ENCODE measurements at places on chromosomes 4 and X.

DNA sequence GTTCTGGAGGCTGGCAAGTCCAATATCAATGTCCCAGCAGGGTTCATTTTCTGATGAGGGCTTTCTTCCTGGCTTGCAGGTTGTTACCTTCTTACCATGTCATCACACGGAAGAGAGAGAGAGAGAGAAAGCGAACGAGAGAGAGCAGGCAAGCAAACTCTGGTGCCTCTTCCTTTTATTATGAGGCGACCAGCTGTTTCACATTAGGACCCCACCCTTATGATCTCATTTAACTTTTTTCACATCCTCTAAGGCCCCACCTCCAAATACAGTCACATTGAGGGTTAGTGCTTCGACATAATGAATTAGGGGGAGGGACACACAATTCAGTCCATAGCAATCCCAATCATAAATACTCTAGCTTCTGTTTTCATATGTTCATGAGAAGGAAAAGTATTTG is 10.6 kb upstream of the GPR174 start:
- DNase-seq, result no peak

GRCh38 chr4:46648088-46648744 is 258.3 kb upstream of the GABRA2 start:
- DNase-seq, result no peak

DNA sequence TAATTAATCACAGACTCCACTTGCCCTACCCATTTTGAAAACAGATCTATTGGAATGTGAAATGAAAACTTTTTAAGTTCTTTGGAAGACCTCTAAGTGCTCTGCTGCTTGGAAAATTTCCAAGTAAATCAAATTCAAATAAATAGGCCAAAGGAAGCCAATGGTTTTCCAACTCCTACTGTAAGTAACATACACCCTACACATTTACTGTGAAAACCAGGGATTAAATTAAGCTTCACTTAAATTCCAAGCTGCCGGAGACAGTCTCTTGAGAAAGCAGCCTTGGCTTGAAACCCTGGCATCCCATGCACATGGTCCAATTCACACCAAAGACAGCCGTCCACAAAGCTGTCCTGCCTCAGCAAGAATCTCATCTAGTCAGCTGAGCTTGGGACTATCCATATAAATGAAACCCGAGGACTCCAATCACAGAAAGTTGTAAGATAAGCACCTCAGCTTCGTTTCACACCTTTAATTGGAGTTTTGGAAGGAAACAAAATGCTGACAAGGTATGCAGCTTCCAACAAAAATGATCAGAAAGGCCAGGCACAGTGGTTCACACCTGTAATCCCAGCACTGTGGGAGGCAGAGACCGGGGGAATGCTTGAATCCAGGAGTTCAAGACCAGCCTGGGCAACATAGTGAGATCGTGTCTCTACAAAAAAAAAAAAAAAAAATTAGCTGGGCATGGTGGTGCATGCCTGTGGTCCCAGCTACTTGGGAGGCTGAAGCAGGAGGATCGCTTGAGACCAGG is 88.6 kb downstream of the APBB2 start:
- DNase-seq, result no peak

DNA sequence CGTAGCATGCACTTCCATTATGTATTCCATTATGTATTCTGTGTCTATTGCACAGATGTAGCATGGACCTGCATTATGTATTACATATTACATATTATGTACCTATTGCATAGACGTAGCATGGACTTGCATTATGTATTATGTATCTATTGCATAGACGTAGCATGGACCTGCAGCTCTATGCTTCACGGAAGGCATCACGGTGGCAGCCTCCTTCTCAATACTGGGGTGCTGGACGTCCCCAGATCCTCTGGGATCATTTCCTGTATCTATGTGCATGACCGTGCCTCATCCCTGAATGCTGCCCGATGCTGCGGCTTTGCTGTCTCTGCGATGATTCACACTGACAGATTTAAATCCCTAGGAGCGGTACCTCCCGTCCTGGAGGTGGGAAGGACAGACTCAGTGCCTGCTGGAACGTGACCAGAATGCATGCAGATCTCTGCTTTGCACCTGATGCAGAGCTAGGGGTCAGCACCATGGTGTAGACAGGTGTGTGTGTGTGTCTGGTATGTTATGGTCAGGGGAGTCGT is 317.5 kb downstream of the DHRSX start:
- no peak for DNase-seq

DNA sequence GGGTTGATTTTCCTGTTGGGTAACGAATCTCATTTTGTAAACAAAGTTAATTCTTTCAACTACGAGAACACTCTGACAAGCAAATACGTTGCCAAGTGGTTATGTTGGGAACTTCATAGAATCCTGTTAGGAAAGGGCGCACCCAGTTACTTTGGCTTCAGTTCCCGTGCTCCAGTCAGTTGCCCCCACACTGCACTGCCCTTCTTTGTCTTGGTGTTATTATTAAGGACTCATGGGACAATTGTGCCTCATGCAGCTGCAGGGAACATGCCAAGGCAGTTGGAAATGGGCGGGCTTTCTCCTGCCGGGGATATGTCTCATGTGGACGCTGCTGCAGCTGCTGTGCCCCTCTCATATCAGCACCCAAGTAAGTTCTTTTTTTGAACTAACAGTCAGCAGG is 28.9 kb downstream of the OFD1 start:
- DNase-seq, result no peak

DNA sequence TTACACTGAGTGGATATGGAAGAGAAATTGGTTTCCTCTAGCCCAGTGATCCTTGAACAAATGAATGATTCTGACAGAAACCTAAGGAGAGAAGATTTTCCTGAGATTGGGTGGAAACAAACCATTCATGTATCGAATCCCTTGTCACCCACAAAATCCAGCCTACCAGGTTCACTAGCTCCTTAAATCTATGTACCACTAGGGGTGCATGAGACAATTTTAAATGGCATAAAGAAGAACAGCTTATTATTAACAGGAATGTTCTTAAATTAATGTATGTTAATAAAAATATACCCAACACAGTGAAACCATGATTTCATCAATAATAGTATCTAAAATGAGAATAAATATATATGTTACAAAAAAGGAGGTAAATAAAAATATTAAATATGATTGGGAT is 118.4 kb upstream of the LNX1 start:
- DNase-seq, result no peak

GRCh38 chr4:152045807-152046571 is 285.2 kb upstream of the GATB start:
- no peak for DNase-seq

GRCh38 chr4:119204916-119205315 is 7.6 kb upstream of the USP53 start:
- no peak for DNase-seq

GRCh38 chr4:43337707-43338106 is 445.2 kb downstream of the GRXCR1 start:
- DNase-seq, result no peak

DNA sequence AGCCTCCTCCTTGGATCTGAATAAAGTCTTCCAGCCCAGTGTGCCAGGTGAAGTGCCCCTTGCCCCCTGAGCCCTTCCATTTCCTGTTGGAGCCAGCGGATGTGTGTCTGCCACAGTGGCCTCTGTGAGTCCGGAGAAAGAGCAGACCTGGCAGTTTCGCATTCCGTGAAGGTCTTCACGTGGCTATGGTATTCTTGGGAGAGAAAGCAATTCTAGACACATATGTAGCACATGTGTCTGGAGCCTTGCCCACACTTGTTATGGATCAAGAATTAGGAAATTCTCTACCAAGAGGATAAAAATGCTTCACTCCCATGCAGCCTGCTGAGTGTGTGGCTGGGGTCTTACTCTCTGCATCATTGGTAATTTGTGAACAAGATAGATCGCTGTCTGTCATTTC is 130.9 kb downstream of the REPS2 start:
- no peak for DNase-seq

DNA sequence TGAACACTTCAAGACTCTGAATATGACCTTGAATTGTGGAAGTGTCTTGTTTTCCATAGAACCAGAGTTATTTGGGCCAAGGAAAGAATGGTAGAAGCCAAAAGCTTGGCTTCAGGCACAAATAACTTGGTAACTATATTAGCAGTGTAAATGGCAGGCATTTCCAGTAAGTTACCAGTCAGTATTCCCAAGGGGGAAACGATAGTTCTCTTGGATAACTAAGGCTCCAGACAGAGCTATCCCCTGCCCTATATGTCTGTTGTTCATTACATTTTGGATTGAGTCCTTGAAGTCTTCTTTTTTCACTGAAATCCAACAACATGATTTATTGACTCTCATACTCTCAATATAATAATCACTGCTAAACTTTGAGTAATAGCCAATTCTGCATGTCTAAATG is 364.1 kb downstream of the MAGEB5 start:
- no peak for DNase-seq

DNA sequence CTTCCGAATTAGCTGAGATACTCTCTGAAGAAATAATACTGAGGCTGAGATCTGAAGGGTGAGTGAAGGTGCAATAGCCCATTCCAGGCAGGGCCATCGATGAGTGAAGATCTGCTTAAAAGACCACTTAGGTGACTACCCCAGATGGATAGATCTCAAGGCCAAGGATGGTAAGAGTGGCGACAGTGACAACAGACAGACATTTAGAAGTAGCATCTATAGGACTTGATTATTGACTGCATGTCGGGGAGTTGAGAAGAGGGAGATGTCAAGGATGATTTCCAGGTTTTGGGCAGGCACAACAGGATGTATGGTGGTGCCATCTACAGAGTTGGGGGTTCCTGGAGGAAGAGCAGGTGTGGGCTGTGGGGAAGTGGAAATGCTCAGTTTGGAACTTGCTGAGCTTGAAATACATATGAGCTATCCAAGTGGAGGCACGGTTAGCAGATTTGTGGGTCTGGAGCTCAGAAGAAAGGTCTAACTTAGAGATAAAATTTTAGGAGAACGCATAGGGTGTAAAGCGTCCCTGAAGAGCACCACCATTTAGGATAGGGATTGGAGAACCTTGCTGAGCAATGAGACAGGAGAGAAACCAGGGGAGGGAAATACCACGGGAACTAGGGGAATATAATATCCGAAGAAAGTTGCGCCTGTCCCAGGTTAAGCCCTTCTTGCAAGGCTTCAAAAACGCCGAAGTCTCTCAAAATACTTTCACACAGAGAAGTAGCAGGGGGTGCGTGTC is 688 bp downstream of the UFSP2 start:
- no peak for DNase-seq

Data from activated T-helper 1 cell treated with anti-CD3 and anti-CD28 coated beads, Interleukin-2, amount 50 U/mL, for 16 hours (primary cell).